ENCODE measurements at places on chromosomes 7 and 10.

DNA sequence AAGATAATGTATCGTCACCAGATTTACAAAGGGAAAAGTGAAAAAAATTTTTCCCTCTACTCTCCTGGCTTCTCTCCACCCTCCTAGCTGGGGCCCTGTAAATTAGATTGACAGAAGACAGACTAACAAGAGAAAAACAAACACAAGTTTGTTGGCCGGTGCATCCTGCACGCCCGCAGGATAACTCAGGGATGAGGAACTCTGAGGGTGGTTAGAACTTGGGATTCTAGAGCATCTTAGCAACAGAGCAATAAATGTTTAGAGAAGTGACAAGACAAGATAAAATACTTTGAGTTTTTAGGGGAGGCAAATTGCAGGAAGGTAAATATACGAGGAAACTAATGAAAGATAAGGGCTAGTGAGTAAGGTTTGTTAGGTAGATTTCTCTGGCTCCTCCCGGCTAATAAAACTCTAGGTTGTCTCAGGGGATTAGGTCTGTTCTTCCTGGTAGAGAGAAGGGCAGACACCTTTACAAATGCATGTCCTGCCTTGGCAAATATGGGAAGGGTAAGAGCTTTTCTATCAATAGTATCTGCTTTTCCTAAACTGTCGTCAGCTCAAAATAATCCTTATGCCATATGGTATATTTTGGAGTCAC, 4.3 kb upstream of the UCN3 start:
- no peak for DNase-seq

DNA sequence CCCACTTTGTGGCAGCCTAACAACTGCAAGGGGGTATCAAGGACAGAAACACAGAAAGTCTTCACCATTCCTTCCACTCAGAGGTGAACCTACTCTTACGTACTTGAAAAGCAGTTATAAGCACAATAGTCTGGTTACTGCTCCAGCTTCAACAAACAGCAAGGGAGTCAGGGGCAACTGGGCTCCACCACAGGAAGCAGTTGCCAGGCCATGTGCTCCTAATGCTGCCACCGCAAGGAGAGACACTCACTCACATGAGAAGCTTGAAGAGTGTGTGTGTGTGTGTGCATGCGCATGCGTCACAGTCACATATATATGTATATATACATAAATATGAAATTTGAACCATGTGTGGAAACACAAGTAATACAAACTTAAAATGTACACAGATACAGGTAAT, 65.5 kb downstream of the GRB10 start:
- DNase-seq, result no peak

- DNase-seq, result no peak
Observed at GRCh38 chr7:36198854-36199266, 45.8 kb downstream of the EEPD1 start.

DNA sequence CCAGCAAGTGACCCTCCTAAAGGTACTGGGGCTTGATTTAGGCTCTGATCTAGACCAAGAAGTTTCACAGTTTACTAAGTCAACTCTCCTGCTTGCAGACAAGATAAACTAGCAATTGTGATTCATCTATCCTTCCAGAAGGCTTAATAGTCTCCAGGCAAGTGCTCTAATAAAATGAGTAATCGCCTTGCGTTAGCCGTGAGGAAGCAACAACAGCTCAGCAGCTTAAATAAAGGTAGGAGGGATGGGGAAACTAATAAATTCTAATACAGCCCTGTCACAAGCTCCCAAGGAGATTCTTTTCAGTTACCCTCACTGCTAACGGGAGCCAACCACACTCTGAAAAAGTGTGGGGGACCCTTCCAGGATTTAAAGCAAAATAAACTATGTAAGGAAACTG, 48.4 kb downstream of the FRMD4A start:
- no peak for DNase-seq

Data from kidney capillary endothelial cell (primary cell).